Adipocyte (in vitro differentiated cells): ENCODE measurements at places on chromosomes 12 and 14.

DNA sequence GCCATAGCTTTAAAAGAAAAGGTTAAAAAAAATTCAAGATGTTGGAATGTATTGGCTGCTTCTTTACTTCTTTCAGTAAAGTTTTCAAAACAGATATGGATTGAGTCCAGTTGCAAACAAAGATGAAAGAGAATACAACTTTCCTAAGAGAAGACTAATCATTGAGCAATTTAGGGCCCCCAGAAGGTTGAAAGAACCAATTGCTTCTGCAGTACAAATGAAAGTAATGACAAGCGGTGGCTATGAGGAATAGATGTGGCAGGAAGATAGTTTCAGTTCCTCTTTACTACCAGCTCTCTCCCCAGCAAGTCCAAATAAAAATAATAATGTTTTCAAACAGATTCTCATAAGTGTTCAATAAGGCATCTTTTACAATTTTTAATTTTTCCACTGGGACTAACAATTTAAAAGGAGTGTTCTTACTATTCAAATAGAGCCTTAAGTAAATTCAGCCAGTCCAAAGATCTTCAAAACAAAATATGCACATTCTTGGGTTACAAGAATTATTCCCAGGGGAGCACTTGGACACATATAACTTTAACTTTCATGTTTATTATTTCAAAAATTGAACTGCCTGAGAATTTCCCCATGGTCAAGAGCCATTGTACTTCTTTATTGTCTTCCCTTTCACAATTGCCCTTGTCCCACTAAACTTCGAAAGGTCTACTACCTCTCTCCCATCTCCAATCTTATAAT is 62.3 kb upstream of the PPP1R12A start:
- DNase-seq, result peak; percentile 65

DNA sequence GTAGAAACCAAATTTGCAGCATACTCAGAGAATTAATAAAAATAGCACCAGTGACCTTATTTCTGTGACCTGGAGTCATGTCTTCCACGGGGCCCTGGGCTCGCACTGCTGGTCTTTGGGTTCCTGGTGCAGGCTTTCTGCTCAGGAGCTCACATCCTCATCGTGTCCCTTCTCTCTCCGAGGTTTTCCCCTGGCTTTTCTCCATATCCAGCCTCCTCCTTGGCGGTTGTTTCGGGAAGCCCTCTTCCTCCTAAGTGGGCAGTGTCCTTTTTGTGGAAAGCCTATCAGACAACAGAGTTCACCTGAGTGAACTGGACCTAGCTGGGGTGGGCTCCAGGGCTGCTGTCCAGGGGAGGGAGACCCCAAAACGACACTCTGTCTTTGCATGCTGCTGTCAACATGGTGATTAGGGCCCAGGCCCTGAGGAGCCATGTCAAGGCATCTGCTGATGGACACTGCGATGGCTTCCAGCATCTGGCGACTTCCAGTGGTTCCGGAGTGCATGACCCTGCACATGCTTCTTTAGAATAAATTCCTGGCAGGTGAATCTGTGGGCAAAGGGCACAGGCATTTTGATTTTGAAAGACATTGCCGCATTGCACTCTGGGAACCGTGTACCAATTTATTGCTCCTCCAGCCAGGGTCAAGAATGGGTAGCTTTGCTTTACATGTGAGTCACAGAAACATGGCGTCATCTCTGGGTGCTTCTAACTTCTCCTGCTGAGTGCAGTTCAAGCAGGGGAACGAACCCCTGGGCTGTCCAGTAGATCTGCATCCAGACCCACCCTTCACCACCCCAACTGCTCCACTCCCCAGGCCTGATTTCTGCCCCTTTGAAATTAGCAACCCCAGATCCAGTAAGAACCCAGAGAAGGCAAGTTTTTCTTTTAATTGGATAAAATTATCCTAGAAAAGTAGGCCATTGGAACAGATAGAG is 136.8 kb downstream of the ADGRD1 start:
- DNase-seq, result no peak

GRCh38 chr12:19712041-19712440 is 272.7 kb downstream of the AEBP2 start:
- DNase-seq, result peak; percentile 76

- no peak for DNase-seq
Observed at GRCh38 chr14:28254768-28255167, 511.8 kb upstream of the FOXG1 start.

DNA sequence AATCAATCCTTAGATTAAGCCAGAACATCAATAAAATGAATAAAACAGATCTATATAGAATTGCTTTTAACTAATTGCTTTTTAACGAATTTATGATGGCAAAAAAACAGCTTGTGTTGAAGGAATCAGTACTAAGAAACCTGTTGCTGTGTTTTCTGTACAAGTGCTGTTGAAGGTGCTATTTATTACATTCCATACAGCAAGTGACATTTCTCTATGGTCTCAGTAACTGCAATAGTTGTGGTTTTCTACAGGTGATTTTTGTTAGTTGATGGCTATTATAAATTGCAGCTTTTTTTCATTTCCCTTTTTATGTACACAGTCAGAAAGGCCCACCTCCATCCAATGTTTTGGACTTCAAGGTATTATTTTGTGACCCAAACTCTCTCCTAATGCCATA is 56.6 kb downstream of the SLC2A13 start:
- DNase-seq, result no peak

DNA sequence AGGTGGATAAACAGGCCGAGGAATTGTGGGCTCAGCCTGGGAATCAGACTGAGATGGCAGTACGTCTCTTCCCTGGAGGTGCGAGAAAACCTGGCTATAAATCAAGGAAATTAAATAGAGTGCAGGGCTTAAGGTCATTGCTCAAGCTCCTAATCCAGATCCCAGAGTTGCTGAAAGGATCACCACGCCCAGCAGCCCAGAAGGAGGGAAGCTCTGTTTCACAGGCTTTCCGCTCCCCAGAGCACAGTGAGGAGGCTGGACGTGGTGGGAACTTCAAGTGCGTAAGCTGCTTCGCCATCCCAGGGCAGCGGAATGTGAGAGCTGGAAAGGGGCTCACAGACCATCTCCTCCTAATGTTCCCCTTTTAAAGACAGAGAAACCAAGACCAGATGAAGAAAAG is 651.6 kb upstream of the TBX3 start:
- no peak for DNase-seq

DNA sequence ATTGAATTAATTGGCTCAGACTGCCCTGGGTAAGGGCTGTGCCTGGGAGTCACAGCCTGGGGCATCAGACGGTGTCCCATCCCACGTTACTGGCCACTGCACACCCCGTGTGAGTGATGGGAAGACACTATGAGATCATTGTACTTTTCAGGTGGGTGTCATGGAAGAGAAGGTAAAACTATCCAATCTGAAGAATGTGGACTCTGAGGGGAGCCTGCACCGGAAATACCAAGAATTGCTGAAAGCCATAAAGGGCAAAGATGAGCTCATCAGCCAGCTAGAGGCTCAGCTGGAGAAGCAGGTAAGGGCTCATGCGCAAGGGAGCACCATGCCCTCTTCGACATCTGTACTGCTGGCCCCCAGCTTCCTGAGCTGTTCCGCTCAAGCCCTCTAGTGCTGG is 24.0 kb downstream of the PLEKHH1 start:
- DNase-seq, result no peak

DNA sequence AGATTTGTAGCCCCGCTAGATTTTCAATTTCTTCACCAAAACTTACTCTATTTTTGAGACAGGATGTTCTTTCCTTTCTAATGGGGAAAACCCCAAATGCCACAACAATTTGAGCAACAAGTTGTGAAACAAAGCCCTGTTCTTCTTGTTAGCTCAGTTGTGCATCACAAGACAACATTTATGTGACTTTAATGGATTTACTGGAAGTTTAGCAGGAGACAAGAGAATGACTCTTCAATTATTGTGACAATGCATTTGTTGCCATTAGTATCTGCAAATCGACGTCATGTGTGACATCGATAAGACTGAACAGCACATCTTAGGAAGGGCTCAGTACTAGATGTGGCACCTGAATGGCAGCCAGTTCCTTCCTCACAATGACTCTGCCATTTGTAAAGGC is 1028.9 kb upstream of the TMEM132C start:
- DNase-seq, result peak; percentile 41

- peak; percentile 87 for DNase-seq
Observed at GRCh38 chr12:53743266-53744129, 8.3 kb downstream of the CISTR start.

DNA sequence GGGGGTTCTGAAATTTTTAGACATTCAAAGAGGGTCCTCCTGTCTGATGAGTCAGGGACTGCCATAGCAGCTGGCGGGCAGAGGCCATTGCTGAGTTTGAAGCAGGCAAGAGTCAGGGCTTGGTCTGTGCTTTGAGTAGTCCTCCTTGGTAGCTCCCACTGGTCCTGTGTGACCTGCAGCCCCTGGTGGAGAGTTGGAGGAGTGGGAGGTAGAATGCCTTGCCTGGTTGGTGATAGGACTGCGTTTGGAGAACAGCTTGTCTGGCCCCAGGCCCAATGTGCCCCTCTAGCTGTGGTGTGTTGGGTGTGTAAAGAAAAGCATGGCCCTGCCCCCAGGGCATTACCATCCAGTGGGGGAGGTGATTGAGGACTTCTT is 116.7 kb downstream of the BEGAIN start:
- no peak for DNase-seq

DNA sequence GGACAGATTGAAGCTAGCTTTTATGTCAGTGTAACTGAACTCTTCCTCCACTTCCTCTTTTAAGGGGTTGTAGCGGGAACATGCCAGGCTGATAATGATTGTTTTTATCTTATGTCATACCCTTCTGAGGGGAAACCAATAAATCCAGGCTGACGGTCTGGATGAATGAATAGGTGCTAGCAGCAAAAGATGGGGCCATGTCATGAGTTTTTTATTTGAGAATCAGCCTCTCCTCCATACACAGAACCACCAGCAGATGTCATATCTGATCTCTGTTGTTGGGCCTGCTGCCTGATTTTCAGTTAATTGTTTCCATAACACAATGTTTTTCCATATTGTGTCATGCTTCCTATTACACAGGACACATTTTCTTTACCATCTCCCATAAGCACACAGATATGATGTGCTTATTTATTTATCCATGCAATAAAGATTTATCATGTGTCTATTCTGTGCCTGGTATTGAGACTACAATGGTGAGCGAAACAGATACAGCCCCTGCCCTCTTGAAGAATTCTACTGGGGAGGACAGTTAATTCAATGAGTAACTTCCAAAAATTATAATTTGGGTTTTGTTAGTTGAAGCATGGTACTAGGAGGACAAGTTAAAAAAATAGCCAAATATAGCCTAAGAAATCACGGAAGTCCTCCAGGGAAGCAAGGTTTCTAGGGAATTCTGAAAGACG is 33.6 kb upstream of the CRY1 start:
- DNase-seq, result peak; percentile 64

DNA sequence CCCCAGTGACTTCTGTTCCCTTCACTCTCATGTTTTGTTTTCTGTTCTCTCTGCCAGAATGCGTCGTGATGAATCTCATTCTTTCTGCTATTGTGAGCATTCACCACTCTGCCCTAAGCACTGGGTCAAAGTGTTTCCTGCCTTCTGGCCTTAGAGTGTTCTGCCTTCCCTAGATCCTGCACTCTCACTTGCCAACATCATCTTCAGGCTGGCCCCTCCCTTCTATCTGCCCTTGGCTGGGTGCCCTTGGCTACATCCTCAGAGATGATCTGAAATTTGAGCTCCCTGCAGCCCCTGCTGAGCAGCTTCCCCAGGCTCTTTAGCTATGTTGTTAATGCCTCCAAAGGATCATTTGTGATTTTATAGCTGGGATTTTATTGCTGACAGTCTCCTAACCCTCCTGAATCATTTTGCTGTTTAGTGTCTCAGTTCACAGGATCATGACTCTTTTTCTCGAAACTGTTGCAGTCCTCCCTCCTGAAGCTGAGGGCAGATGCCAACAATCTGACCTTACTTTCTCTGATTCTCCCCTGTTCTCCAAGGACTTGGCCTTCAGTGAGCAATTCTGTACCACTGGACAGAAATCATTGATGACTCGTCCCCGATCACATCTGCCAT is 4.5 kb downstream of the DHRS2 start:
- DNase-seq, result peak; percentile 70

GRCh38 chr14:99028041-99028440 is 244.0 kb downstream of the BCL11B start:
- DNase-seq, result no peak

- no peak for DNase-seq
Observed at GRCh38 chr14:50734950-50735695, 67.0 kb upstream of the SAV1 start.

DNA sequence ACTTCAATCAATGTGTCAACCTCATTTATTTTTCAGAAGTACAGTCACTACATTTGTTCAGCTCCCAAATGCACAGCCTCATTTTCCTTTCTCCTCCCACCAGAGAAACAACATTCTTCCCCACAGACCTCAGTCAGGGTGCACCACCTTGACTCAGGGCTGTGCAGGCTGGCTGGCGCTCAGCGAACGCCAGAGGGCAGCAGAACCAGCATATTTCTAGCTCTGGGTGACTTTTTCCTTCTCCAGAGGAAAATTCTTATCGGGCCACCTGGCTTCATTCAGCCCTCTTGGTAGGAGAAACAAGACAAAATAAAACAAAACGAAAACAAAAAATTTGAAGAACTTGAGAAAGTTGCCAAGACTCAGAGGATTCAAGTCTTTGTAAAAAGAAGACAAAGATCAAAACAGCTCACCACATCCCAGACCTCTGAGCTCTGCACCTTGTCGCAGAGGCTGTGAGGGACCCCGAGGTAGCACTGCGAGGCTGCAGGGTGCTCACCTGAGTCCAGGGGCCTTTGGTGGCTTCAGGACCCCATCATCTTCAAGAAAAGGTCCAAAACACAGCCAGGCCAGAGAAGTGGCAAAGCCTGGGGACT is 33.7 kb downstream of the PAH start:
- DNase-seq, result peak; percentile 79

DNA sequence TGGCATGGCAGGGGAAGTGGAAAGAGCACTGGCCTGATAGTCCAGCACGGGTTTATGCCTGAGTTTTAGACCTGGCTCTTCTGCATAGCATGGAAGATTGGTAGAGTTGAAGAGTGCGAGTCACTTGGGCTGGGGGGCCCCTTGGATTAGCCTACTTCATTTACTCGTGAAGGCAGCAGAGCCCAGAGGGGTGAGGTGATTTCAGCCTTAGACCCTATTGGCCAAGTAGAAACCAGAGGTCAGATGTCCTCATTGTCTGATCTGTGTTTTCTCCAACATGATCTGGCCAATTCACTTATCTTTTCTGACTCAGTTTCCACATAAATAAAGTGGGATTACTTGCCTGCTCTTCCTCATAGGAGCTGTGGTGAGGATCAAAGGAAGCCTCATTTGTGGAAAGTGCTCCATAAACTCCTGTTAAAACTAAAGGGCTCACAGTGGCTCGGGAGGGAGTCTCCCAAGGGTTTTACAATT is 1.9 kb downstream of the PLEKHG3 start:
- no peak for DNase-seq

- DNase-seq, result peak; percentile 17
Observed at GRCh38 chr14:63308723-63309317, 9.9 kb downstream of the GPHB5 start.

- no peak for DNase-seq
Observed at GRCh38 chr12:53071591-53072551, 7.3 kb downstream of the SPRYD3 start.
